ENCODE measurements at places on chromosomes 5 and 9.

GRCh38 chr5:143243103-143243502, 160.4 kb downstream of the NR3C1 start:
- no peaks in the 10 kb centered on the region for H3K36me3 ChIP-seq
- H3K4me3 ChIP-seq: no peak overlapping the region
- DNase-seq: no peak
- H3K4me1 ChIP-seq: peaks cover 18% of the 10 kb centered on the region
- H3K27ac ChIP-seq: no peak overlapping the region

- no peak overlapping the region for H3K4me3 ChIP-seq
- no peak for DNase-seq
- peaks cover 11% of the 10 kb centered on the region for H3K27me3 ChIP-seq
- H3K27ac ChIP-seq: peak overlapping the region; percentile 79
These were observed 247.7 kb downstream of the ENC1 start for GRCh38 chr5:74392711-74393351.

DNA sequence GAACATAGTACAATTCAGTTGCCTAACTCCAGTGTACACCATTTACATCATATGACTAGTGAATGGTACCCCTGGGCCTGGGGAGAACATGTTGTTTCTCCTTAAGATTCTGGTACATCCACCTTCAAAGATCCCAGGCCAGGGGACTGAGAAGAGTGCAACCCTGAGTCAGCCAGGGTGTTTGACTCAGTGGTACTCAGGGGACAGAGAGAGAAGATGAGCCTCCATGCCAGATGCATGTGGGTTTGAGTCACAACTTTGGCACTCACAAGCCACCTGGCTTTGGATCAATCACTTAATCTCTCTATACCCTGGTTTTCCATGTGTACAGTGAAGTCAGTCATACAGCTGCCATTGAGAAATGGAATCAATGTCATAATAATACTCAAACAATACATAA, 53.7 kb downstream of the MAP1B start:
- no peak overlapping the region for H3K27ac ChIP-seq
- H3K4me3 ChIP-seq: no peak overlapping the region
- H3K27me3 ChIP-seq: no peaks in the 10 kb centered on the region
- H3K36me3 ChIP-seq: peaks cover 18% of the 10 kb centered on the region
- DNase-seq: no peak
- peaks cover 18% of the 10 kb centered on the region for H3K4me1 ChIP-seq

GRCh38 chr5:167934551-167934971, 356.9 kb upstream of the WWC1 start:
- no peak overlapping the region for H3K4me3 ChIP-seq
- peaks cover 4% of the 10 kb centered on the region for H3K27me3 ChIP-seq
- H3K27ac ChIP-seq: no peak overlapping the region
- DNase-seq: no peak

- peaks cover 14% of the 10 kb centered on the region for H3K4me1 ChIP-seq
- no peak overlapping the region for H3K27ac ChIP-seq
- DNase-seq: no peak
These were observed 535 bp downstream of the UNC5A start for GRCh38 chr5:176810687-176811501.

DNA sequence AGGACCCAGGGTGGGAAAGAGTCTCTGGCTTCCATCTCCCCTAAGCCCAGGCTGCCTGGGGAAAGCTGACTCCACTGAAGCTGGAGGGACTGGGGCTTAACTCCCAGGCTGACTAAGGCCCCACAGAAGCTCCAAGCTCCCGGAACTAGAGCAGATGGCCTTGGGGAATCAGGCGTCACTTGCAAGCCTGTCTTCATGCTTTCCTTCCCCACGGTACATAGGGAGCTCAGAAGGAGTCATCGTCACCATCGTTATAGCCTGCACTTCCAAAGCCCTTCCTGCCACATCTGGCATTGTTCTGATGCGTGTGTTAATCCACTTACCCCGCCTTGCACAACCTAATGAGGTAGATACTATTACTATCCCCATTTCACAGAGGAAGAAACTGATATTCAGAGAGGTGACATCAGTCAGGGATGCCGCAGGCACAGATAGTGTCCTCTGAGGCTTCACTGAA, 11.5 kb downstream of the AQP3 start:
- no peak overlapping the region for H3K4me3 ChIP-seq
- H3K27me3 ChIP-seq: peaks cover 16% of the 10 kb centered on the region
- no peaks in the 10 kb centered on the region for H3K36me3 ChIP-seq
- H3K4me1 ChIP-seq: peaks cover 58% of the 10 kb centered on the region
- no peak for DNase-seq
- no peak overlapping the region for H3K27ac ChIP-seq

Data from nephron progenitor cell (in vitro differentiated cells).